ENCODE measurements at places on chromosomes 2 and 18.

DNA sequence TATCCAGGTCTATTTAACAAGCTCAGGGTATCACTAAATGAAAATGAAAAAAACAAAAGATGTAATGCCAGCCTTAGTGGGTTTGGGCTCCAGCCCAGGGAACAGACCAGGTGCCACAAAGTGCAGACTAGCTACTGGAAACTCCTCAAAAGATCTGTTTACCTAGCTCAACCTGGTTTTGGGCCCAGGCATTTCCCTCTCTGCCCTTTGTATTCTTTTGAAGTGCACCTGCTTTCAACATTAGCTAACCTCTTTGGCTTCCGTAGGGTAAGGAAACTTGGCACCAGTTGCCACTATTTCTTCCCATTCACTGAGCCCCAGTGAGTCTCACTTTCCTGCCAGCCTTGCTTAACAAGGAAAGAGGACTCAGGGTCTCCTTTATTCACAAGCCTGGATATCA is 123.6 kb upstream of the CDCA7 start:
- peak; percentile 92 for DNase-seq

GRCh38 chr2:85156153-85156552 is 23.0 kb downstream of the TCF7L1 start:
- DNase-seq, result no peak

GRCh38 chr2:215612786-215613185 is 176.9 kb upstream of the FN1 start:
- no peak for DNase-seq

DNA sequence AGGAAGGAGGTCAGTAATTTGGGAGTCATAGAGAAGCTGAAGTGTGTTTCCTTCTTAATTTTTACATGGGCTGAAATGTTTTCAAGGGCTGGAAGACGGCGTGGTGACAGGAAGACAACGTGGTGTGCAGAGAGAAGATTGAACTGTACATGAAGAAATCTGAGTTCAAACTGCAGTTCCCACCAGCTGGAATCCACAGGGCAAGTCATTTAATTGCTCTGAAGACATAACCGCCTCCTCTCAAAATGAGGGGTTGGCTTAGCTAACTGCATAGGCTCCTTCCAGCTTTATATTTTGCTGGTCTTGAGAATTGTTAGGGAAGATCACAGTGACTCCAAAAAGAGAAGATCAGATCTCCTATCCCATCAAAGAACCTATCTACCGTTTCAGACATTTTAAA is 103.9 kb downstream of the SLC8A1 start:
- no peak for DNase-seq

- no peak for DNase-seq
These were observed 33.0 kb downstream of the MAL start for GRCh38 chr2:95058466-95058988.

GRCh38 chr2:117703858-117704257 is 110.6 kb upstream of the DDX18 start:
- DNase-seq, result no peak

GRCh38 chr2:37037771-37038170 is 46.4 kb downstream of the HEATR5B start:
- no peak for DNase-seq

GRCh38 chr2:173983391-173983871 is 18.3 kb upstream of the SP3 start:
- no peak for DNase-seq

GRCh38 chr2:23532391-23533337 is 147.7 kb downstream of the KLHL29 start:
- no peak for DNase-seq

- DNase-seq, result no peak
These were observed 301.7 kb downstream of the TCF4 start for GRCh38 chr18:55286257-55286825.

GRCh38 chr2:197204519-197205250 is 105.9 kb downstream of the ANKRD44 start:
- no peak for DNase-seq

GRCh38 chr2:119760237-119760955 is 674 bp downstream of the PTPN4 start:
- peak; percentile 66 for DNase-seq

DNA sequence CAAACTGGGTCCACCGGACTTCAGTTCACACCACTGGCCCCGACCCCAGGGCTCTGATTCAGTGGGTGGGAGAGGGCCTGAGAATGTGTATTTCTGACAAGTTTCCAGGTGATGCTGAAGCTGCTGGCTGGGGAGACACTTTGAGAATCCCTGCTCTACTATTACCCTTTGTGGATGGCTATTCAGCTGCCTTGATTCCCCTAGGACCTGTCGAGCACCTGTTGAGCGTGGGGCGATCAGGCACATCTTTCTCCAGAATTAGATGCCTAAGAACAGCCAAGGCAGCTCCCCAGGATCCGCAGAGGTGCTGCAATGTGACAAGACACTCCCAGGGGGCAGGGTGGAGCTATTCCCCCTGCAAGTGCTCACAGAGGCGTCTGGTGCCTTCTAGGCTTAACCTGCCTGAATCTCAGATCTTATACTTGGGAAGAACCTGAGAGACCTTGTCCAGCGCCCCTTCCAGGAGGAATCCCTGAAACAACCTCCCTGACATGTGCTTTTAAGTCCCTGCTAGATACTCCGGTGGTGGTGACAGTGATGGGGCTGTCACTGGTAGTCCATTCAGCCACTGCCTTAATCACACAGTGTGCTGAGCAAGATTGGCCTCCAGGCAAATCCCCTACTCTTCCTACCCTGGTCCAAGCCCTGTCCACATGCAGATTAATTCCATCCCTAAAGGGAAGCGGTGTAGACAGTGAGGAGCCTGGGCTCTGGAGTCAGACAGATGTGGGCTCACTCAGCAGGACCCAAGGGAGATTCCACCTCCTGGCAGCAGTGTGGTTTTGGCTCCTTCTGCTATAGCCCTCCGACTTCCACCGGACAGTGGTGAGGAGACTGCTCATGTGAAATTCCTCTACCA is 43.4 kb upstream of the OTOF start:
- DNase-seq, result no peak

DNA sequence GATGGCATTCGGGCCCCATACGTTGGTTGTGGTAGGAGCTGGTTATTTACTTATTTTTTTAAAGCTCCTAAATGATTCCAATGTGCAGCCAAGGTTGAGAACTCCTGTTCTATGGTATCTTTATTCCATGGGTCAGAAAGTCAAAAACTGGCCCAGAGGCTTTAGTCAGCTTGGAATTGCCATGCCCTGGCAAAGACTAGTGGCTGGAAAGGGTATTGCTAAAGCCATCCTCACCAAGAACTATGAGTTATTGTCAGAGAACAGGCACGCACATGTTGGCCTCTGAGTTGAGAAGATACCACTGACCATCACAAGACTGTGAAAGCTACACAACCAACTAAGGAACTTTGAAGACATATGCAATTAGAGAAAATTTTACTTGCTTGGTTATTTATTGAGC is 47.9 kb upstream of the ACMSD start:
- no peak for DNase-seq

- no peak for DNase-seq
These were observed 1026.6 kb upstream of the DDX18 start for GRCh38 chr2:116787848-116788247.

DNA sequence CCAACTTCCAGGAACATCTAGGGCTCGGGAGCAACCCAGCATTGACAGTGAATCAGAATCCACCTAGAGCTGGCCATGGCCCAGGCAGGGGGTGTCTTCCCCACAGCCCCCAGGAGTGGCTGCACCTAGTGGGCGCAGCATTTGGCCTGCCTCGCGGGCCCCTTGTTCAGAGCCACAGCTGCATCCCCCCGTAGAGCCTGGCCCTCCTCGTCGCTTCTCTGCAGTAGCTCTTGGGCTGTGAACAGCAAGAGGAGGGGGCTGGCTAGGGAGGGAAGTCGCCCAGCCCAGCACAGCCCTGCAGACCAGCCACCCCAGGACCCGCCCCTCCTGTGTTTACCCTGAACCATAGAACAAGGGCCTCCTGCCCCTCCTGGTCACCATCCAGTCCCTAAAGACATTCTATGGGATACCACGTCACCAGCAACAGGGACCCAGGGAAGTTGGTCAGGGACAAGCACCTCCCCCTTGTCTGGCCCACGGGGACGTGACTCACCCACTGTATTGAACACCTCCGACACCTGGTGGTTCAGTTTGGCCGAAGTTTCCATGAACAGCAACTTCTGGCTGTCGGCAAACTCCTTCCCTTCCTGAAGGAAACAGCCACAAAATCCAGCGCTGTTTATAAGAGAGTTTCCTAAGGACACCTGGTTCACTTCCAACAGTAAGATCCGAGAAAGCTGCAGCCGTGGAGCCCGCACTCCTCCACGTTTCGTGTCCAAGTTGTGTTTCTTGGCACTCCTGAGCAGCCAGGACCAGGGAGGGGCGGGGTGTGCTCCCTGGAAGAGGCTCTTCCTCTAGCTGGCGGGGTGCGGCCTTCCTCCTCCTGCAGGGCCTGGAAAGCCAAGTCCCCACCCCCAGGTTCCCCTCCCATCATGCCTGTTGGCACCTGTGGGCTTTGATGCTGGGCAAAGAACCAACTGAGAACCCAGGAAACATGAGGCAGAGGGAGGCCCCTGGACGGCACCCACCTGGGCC is 8.8 kb downstream of the PRLH start:
- no peak for DNase-seq

GRCh38 chr18:23498877-23499276 is 4.4 kb upstream of the RMC1 start:
- DNase-seq, result peak; percentile 49

- DNase-seq, result no peak
These were observed 124.8 kb downstream of the COL6A3 start for GRCh38 chr2:237289139-237289538.

DNA sequence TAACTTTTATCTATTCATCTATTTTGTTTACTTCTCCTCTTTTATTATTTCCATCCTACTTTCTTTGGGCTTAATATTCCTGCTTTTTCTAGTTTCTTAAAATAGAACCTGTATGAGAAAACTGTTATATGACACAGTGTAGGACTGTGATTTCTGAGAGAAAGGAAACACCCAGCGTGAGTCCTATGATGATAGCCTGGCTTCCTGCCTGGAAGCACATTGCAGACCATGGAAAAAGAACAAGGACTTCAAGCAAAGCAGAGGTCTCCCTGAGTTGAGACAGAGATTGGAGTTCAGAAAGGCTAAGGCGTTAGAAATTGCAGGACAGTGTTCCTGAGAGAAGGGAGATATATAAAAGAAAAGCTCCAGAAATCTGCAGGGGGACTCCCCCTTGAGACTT is 7.8 kb downstream of the RBM44 start:
- no peak for DNase-seq

- peak; percentile 36 for DNase-seq
These were observed 69.5 kb upstream of the PSMD14 start for GRCh38 chr2:161238560-161239325.

DNA sequence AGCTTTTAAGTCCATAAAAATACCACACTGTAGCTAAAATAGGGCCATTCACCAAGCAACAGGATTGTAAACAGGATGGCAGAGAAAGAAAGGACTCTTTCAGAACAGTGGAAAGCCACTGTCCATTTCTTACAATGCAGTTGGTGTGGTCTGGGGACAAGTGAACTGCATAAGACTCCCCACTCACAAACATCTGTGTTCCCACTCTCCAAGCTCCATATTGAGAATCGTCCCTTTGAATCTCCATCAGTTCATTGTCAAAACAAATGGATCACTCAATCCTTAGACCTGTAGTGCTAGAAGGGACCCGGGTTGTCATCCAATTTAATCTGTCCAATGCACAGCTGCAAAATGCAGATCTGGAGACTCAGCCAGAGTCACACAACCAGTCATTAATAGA is 347.4 kb upstream of the KLHL29 start:
- DNase-seq, result no peak

- DNase-seq, result no peak
These were observed 3.6 kb upstream of the ST3GAL5 start for GRCh38 chr2:85892216-85892944.

GRCh38 chr2:103176294-103176915 is 414.6 kb downstream of the TMEM182 start:
- no peak for DNase-seq

- no peak for DNase-seq
These were observed 41.3 kb upstream of the CCDC68 start for GRCh38 chr18:55000529-55000928.

DNA sequence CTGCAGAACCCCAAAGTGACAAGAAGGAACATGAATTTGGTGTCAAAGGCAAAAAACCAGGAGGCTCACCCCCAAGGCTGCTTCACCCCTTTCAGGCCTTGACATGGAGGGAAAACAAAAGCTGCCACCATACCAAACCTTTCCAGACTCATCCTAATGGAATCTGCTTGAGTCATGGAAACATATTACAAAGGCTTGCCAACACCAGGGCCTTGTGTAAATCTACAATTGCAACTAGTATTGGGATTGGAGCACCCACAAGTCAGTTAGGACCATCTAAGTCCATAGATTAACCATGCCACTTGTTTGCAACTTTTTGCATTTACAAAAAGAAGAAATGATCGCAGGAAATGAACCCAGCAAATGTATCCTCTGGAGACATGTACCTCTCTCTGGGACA is 297.6 kb downstream of the CDCA7 start:
- no peak for DNase-seq

GRCh38 chr18:70991577-70991976 is 702.7 kb downstream of the SOCS6 start:
- DNase-seq, result no peak

DNA sequence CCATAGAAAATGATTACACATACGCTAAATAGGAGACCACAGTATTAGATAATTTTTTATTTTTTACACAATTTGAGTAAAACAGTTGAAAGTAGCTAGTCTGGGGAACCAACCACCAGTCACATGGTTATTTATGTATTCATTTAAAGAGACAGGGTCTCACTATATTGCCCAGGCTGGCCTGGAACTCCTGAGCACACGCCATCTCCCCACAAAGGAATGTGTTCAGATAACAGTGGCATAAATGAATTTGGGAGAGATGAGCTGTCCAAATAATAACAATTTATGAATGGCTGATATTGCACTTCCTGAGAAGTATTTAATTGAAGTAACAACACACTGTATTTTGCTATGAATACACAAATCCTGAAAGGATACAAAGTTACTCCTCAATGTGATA is 39.7 kb downstream of the KIDINS220 start:
- DNase-seq, result no peak

- no peak for DNase-seq
These were observed 82.6 kb downstream of the C18orf54 start for GRCh38 chr18:54440292-54440691.

DNA sequence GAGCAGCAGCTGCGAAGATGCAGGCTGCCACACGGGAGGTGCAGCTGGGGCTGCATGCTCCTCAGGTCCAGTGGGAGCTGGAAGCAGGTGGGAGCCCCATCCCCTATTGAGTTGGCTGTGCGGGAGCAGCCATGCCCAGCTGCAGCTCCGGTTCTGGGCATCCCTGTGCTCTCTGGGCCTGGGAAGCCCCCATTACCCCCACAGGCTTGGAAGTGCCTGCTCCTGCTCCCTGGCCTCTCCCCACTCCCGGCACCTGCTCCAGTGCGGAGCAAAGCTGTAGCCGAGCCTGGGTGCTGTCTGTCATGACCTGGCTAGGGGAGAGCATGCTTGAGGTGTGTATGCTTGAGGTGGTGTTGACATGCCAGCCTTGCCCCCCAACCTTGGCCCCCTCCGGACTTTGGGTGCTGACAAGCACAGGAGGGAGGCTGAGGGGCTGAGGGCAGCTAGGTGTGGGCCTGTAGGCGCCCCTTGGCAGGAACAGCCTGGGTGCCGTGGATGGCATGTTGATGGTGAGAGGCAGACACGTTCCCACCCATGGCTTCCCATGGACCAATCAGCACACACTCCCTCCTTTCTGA is 21.5 kb downstream of the ANKRD29 start:
- no peak for DNase-seq
